Left hindlimb (tissue), 1 donor: ENCODE measurements at places on chromosomes 3 and 15.
A peak's percentile ranks its signal among the peaks of the same experiment; 100 is the strongest.

- peak; percentile 38 for DNase-seq
These were observed 44.5 kb upstream of the C3orf80 start for GRCh38 chr3:160180581-160181216.

- no peak for DNase-seq
These were observed 10.6 kb downstream of the SPRED1 start for GRCh38 chr15:38263251-38263650.

GRCh38 chr3:64687781-64688604, at the start of gene ADAMTS9:
ADAMTS9 (minus strand) TSS chr3:64688000; CDS start chr3:64687657, 343 bp downstream.
- DNase-seq: peak; percentile 97

DNA sequence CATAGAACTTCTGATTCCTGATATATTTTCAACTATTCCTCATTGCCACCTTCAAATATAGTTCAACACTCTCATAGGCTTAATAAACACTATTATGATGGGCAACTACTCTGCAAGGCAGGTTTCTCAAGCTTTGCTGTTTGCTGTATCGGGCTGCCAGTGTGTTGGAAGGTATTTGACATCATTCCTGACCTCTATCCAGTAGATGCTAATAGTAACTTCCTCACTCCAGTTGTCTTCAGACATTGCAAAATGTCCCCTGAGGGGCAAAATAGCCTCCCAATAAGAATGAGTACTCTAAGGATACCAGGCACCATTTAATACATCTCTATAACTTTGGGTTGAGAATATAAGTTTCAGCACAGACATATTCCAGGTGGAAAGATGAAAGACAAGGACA, 147.5 kb upstream of the PFN2 start:
- DNase-seq: no peak

GRCh38 chr3:191026746-191027145, 164.3 kb upstream of the GMNC start:
- DNase-seq: no peak

GRCh38 chr15:71054286-71054952, 60.9 kb upstream of the THSD4 start:
- DNase-seq: no peak

- DNase-seq: no peak
These were observed 1.4 kb downstream of the CCR5AS start for GRCh38 chr3:46405301-46406019.

- DNase-seq: no peak
These were observed 56.3 kb upstream of the CGNL1 start for GRCh38 chr15:57319919-57320560.
